ENCODE measurements at places on chromosomes 12 and 14. TPM values are rescaled to one million over a fixed set of nuclear protein-coding genes. Genes with fewer than 3 reads are reported as not detected.

Gene AQP2
- not detected for total RNA-seq

Gene HCFC2
- total RNA-seq: 33.3 TPM

Gene MSRB3
- total RNA-seq: 31.7 TPM

Gene B4GALNT3
- not detected for total RNA-seq

Gene SDS
- not detected for total RNA-seq

Gene LMO3
- 1.7 TPM for total RNA-seq

Gene OR4E2
- total RNA-seq: not detected

Gene PPP1CC
- total RNA-seq: 126 TPM

Gene SCARB1
- 3.6 TPM for total RNA-seq

Gene MYL2
- not detected for total RNA-seq

Gene SAMD15
- 1.3 TPM for total RNA-seq

Gene LRRC10
- not detected for total RNA-seq

Gene MEG3
- total RNA-seq: 32.5 TPM

Gene DRAM1
- total RNA-seq: 27.5 TPM

Gene RDH12
- not detected for total RNA-seq

Gene PTHLH
- 0.83 TPM for total RNA-seq

Gene RNF212B
- not detected for total RNA-seq

Gene ALKBH1
- total RNA-seq: 10.8 TPM

Gene STAB2
- not detected for total RNA-seq

Gene ITGB7
- total RNA-seq: under 0.01 TPM

Gene C12orf54
- not detected for total RNA-seq

Gene TTC7B
- total RNA-seq: 16.1 TPM

Gene BBOF1
- 1.6 TPM for total RNA-seq

Gene SRRM4
- not detected for total RNA-seq

Gene ABHD12B
- total RNA-seq: 0.18 TPM

Gene RNASE7
- total RNA-seq: not detected

Gene TROAP
- 21.5 TPM for total RNA-seq

Gene SPPL3
- total RNA-seq: 3.6 TPM

Gene OR4N2
- total RNA-seq: not detected

Gene GYS2
- total RNA-seq: not detected

Gene BICDL1
- not detected for total RNA-seq

Gene CDKN3
- total RNA-seq: 48.9 TPM

Gene KRT71
- not detected for total RNA-seq

Gene INHBC
- not detected for total RNA-seq

Gene FOXN4
- not detected for total RNA-seq

Gene RPL10L
- not detected for total RNA-seq

Gene PARPBP
- total RNA-seq: 15.6 TPM

Gene SPRYD4
- total RNA-seq: 1.4 TPM

Gene KHNYN
- 22.8 TPM for total RNA-seq

Gene CLEC4E
- not detected for total RNA-seq
